SHP77 treated with DMSO at 0.1 percent for 48 hours (cell line): ENCODE measurements at places on chromosomes 2 and 18.

- DNase-seq: no peak
Observed at GRCh38 chr18:29871246-29871645, 1171.3 kb downstream of the DSC3 start.

GRCh38 chr2:191384829-191385228 lies 139.6 kb downstream of the MYO1B start:
- DNase-seq: no peak

GRCh38 chr2:23422089-23423061 lies 37.4 kb downstream of the KLHL29 start:
- DNase-seq: no peak

DNA sequence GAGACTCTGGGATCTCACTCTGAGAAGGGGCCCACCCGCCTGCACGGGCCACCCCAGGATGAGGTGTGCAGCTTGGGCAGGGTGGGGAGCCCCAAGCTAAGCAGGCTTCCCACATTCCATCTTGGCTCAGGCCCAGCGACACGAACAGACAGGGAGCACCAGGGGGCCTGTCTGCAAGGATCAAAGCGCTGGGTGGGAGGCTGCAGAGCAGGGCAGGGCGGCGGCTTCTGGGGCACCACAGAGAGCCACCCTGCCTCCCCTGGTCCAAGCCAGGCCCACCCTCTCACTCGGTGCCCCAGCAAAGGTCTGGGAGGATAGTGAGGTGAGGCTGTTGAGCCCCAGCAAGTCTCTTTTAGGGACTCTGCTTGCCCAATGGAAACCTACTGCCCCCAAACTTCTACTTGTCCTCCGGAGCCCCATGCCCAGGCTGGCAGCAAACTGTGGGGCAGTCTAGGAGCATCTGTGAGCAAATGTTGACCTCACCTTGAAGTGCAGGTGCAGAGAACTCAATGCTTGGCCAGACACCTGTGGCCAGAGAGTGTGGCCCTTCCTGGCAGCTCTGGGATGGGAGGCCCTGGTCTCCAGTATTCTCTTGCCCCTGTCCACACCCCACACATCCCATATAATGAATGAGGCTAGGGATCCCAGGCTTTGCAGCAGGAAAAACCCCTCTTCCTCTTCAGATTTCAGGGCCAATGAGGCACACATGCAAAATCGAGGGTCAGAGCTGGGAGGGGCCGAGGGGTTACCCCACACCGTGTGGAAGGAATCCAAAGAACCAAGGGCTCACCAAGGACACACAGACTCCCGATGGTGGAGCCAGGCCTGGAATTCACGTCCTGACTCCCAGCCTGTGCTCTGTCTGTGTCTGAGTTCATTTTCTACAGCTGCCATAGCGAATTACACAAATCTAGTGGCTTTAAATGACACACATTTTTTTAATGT lies 18.8 kb upstream of the GLI2 start:
- no peak for DNase-seq

GRCh38 chr2:238786379-238786778 lies 61.5 kb upstream of the TWIST2 start:
- DNase-seq: no peak

- no peak for DNase-seq
Observed at GRCh38 chr2:205857520-205858237, 175.4 kb downstream of the NRP2 start.

GRCh38 chr2:41495050-41495449 lies 552.8 kb upstream of the PKDCC start:
- no peak for DNase-seq

DNA sequence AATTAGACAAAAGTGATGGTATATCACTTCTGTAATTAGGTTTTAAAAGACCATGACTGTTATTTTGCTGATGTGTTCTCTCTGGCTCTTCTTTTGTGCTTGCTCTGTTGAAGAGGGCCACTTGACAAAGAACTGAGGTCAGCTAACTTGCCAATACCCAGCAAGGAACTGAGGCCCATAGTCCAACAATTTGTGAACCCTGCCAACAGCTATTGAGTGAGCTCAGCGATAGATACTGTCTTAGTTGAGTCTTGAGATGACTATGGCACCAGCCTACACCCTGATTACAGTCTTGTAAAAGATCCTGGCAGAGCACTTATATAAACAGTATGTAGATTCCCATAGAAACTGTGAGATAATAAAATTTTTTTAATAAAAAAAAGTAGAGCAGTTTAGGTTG lies 103.0 kb downstream of the BMPR2 start:
- no peak for DNase-seq

DNA sequence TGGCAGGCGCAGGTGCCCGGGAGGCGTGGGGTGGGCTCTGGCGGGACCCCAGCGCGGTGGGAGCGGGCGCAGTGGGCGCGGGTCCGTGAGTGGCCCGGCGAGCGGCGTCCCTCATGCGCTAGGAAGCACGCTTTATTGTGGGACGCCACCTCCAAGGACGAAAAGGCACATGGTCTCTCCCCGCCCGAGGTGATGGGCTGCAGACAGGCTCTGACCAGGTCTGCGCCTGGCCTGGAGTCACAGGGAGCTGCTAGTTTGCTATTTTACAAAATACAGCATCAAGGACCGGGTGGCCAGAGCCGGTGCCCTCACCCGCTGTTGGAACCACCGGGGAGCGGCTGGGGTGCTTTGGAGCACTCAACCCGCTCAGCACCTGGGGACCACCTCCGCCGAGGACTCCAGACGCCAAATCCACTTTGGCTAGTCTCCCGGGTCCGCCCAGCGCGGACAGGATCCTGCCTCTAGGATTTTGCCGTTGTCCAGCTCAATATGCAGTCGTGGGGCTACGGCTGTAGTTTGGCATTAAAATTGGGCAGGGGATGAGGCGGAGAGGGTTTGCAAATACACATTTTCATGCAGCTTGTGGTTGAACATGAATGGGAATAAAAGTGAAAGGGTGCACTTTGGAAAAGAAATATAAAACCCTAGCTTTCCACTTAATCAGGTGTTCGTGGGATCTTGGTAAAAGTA lies 65.4 kb downstream of the LRRFIP1 start:
- no peak for DNase-seq

DNA sequence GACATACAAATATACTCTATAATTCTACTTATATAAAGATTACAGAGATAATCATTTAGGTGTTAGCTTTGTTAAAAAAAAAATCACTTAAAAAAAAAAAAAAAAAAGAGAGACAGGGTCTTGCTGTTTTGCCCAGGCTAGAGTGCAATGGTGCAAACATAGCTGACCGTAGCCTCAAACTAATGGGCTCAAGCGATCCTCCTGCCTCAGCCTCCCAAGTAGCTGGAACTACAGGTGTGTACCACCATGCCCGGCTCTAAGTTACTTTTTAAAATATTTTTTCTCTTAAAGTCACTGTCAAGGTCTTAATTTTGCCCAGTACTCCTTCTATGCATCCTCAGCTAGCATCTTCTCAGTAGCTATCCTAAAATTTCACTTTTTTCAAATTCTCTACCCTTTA lies 77.2 kb upstream of the SLC25A52 start:
- DNase-seq: no peak

GRCh38 chr2:231883468-231883881 lies 42.7 kb downstream of the NPPC start:
- DNase-seq: peak; percentile 2

GRCh38 chr2:138441916-138442315 lies 59.7 kb upstream of the SPOPL start:
- DNase-seq: no peak

GRCh38 chr18:45755934-45756333 lies 32.0 kb downstream of the SLC14A1 start:
- DNase-seq: no peak

DNA sequence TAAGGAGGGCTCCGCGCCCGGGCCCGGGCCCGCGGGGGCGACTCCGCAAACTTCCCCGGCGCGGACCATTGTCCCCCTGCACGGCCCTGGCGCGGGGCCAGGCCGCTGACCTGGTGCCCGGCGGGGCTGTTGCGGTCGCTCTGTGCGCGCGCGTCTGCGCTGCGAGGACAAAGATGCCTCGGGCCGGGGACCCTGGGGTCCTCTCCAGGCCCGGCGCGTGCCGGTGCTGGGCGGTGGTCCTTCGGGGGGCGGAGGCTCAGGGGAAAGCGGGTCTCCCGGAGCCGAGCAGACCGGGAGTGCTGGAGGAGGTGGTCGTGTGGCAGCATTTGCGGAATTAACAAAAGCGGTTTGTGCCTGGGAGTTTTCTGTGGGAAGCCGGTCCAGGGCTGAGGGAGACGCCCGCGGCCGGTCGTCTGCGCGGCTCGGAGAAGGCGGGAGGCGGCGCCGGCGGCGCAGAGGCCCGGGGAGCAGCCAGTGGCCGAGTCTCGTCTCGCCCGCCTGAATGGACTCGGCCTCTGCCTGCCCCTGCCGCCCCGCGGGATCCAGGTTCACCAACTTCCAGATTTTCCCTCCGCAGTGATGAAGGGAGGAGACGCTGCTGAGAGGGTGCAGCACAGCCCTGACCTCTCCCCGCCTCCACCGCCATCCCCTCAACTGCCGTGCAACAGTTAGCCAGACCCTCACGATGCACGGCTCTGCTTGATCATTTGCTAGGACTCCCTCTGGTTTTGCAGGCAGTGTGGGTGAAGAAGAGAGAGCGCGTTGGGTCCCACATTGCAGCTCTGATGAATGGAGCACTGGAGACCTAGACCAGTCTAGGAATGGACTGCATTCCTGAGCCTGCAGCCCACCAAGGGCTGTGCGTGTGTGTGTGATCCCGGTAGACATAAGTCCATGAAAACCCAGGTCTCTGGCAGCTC lies 705 bp downstream of the EFR3B start:
- no peak for DNase-seq

DNA sequence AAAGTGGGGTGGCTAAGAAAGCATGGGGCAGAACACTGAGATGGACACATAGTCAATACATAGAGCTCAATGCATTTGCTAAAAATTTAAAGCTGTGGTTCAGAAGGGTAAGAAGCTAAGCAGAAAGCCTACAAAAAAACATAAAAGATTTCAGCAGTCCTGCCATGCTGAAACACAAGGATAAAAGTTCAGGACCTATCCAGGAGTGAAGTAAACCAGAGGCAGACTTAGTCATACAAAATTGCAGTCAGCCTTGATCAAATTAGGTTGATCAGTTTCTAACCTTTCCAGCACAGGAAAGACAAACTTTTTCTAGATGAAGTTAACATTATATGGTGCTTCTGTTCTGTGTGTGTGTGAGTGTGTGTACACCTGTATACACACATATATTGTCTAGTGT lies 120.8 kb upstream of the RBMS1 start:
- DNase-seq: no peak

GRCh38 chr18:55446996-55447671 lies 140.9 kb downstream of the TCF4 start:
- no peak for DNase-seq

- no peak for DNase-seq
Observed at GRCh38 chr2:219526320-219527075, 12.2 kb downstream of the ASIC4 start.

DNA sequence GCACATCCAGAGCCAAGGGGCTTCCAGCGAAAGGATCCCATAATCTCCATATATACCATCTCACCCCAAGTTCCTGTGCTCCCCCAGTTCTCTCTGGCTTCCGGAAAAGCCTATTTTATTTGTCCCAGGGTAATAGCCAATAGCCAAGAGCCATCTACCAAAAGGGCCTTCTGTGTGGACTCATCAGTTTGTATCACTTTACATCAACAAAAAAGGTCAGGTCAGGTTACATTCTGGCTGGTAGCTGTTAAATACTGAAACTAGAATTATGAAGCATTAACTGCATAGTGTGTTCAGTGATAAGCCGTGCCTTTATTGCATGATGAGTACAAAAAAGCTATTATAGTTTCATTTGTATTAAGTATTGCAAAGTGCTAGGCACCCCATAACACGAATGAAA lies 223.7 kb downstream of the IRS1 start:
- DNase-seq: no peak

DNA sequence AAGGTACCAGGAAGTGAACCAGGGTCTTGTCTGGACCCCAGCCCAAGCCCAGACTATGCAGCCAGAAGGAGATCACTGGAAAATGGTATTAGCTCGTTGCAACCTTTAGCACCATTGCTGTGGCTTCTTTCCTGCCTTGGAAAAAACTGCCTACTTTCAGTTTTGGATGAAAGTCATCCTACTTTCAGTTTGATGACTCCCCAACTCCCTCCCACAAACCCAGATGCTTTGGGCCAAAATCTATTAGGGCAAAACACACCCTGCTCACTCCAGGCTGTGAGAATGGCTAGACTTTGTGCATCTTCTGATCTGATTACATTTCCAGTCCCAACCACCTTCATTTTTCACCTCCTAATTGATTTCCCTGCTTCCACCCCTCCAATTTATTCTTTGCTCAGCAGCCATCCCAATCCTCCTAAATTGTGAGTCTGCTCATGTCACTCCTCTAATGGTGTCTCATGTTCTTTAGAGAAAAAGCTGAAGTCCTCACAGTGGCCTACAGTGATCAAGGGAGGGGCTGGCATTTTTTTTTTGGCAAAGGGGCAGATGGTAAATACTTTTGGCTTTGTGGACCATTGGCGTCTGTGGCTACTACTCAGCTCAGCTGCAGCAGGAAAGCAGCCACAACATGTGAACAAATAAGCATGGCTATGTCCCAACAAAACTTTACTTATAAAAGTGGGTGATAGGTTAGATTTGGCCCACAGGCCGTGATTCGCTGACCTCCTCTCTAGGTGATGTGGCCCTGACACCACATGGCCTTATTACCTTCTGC lies 368.7 kb downstream of the SLC4A3 start:
- DNase-seq: no peak

GRCh38 chr2:12742891-12743290 lies 26.2 kb downstream of the TRIB2 start:
- DNase-seq: no peak

DNA sequence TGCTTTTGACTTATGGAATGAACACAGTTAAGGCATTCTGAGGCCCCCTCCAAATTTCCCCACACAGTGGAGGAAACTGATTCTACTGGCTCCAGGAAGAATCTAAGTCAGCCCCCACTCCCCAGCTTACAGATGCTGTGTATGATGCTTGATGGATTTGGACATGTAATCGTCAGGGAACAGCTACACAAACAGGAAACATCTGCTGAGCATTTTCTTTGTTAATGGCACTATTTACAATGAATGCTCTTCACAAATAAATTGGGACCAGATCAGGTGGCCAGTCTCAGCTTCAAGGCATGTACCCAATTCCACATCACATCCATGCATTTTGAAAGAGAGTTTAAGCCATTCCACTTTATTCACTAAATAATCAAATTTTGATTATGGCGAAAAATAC lies 562.3 kb downstream of the SOX11 start:
- DNase-seq: peak; percentile 92

DNA sequence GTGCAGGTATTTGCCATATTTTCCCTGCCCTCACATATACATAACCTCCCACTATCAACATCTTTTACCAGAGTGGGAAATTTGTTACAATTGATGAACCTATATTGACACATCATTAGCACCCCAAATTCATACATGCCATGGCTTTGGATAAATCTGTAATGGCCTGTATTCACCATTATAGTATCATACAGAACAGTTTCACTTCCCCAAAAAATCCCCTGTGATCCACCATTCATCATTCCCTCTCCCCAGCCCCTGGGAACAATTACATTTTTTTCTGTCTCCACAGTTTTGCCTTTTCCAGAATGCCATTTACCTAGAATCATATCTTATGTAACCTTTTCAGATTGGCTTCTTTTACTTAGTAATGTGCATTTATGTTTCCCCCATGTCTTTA lies 494.5 kb downstream of the RNF144A start:
- no peak for DNase-seq
